ENCODE measurements at places on chromosomes 2 and 18.

DNA sequence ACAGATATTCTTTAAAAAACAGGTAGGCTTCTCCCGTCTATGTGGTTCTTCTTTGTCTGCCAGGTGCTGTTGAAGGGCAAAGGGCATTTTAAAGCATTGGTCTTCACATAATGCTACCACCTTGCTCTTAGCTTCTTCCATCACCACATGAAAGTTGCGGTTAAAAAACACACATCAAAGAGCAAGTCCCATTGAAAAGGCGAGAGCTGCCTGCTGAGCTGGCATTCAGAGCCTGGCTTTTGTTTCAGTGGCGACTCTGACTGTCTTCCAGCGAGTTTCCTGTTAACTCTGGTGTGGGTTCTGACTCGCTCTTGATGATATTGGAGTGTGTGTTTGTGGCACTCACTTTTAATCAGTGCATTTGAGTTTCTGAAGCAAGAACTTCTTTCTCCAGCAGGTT, 624.9 kb upstream of the FANCL start:
- DNase-seq: no peak

DNA sequence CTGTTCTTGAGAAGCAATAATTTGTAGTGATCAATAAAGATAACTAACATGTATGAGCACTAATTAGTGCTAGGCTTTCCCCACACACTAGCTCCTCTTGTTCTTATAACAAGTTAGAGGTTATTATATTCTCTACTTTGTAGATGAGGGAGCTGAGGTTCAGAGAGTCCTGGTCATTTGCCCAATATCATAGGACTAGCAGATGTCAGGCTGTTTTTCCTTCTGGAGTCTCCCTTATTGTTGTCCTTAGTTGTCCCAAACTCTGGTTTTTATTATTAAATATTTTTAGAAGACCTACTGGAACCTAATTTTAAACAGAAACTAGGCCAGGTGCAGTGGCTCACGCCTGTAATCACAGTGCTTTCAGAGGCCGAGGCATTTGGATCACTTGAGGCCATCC, 16.5 kb upstream of the TTC39C start:
- DNase-seq: no peak

GRCh38 chr18:23585897-23586248, 433 bp downstream of the NPC1 start:
- DNase-seq: no peak

GRCh38 chr2:66571918-66572317, 137.0 kb downstream of the MEIS1 start:
- no peak for DNase-seq

DNA sequence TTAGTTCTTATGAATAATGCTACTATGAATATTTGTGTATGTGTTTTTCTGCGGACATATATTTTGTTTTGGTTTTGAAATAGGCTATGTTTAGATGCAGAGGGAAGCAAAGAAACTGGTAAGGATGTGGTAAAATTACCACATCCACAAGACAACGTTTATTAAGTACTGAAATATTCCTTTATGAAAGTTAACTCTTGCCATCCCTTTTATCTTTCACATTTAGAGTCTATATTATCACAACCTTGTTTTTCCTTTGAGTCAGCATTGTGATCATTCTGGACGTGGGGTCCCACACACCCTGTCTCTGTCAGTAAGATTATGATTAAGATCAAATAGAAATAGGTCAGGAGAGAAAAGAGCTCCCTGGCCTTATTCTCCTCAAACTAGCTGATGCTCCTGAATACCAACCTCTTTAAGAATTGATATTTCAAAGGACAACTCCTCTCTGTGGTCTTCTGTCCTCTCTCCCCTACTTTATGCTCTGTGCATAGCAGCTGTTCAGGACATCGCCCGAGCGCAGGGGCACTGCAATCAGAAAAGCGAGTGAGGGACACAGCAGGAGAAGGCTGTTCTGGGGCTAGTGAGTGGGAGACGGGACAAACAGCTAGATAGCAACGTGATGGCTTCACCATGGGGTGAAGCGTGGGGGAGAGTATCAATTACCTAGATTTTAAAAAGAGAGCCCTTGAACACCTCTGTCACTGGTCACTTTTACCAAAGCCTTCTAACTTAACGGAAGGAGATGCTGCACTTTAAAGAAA, 12.2 kb downstream of the METAP1D start:
- no peak for DNase-seq

GRCh38 chr2:55213822-55214221, 18.3 kb downstream of the CLHC1 start:
- no peak for DNase-seq

- no peak for DNase-seq
Measured at GRCh38 chr18:6427286-6427685, 12.6 kb upstream of the L3MBTL4 start.

- no peak for DNase-seq
Measured at GRCh38 chr2:238717084-238717483, 130.8 kb upstream of the TWIST2 start.

- DNase-seq: no peak
Measured at GRCh38 chr18:68478246-68478645, 236.7 kb downstream of the TMX3 start.

DNA sequence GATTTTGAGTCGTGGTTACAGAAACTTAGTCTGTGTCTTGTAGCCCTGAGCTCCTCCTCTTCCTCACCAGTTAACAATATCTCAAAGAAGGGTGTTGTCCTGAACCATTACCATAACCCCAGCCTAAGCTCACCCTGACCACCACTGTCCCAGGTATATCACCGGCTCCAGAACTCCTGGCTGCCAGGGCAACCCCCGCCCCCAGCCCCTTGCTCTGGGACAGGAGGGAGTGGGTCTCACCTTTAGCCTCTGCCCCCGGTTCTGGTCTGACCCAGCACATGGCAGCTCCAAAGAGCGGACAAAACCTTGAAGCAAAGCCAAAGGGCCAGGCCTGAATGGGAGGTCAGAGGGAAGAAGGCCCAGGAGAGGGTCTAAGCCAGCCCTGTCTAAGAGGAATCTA, 5.6 kb upstream of the PSMD1 start:
- DNase-seq: no peak

DNA sequence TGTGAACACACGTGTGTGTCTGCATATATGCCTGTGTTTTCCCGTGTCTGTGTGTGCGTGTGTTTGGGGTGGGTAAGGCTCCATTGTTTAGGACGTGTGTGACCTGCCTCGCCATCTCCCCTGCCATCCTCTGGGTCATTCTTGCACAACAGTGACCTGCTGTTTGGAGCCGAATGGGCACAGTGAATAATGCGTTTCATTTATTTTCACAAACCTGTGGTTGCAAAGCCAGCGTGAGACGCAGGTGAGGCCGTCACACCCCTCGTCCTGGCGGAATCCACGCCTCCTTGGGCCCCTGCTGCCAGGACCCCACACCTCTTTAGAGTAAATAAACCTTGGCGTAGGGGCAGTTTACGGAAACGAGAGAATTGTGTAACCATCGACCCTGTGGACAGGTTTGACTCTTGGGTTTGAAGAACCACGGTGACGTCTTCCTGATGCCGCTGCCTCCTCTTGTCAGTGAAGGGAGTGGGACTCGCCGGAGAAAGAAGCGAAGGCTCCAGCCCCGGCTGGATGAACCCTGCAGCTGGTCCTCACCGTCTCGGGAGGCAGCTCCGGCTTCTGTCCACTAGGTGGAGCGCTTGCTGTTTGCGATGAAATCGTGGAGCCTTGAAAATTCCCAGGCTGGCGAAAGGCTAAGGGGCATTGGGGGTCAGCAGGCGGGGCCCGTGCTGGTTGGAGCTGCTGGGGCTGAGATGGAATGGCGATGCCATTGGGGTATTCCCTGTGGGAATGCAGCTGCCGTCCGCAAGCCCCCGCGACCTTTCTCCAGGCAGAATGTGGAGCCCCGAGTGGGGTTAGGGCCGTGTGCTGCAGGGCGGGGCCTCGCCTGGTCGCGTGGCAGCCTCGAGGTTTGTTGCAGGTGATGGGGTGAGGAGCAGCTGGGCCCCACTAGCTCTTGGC, 81.1 kb downstream of the RTP5 start:
- DNase-seq: peak; percentile 86

- DNase-seq: no peak
Measured at GRCh38 chr2:127165539-127165935, 54.6 kb downstream of the CYP27C1 start.

- peak; percentile 80 for DNase-seq
Measured at GRCh38 chr2:167292430-167293171, 404.3 kb downstream of the XIRP2 start.

- DNase-seq: peak; percentile 79
Measured at GRCh38 chr2:28366496-28367282, 26.0 kb upstream of the FOSL2 start.

DNA sequence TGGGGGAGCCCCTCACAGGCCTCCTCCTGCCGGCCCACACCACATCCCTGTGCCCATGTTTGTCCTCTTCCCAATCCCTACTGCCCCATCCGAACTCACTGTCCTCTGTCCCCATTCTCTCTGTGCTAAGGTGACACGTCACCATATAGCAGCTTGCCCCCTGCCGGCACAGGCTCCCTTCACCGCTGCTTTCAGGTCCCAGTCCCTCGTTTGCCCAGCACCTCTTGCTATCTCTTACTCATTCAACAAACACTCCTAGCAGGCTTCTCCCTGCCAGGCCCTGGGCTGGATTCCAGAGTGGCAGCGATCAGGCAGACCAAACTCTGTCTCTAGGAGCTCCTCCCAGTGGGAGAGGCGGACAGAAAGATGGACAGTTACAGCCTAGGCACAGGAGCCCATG, 74.3 kb downstream of the TFCP2L1 start:
- DNase-seq: no peak

- DNase-seq: no peak
Measured at GRCh38 chr2:230053753-230054478, 14.8 kb downstream of the SLC16A14 start.

DNA sequence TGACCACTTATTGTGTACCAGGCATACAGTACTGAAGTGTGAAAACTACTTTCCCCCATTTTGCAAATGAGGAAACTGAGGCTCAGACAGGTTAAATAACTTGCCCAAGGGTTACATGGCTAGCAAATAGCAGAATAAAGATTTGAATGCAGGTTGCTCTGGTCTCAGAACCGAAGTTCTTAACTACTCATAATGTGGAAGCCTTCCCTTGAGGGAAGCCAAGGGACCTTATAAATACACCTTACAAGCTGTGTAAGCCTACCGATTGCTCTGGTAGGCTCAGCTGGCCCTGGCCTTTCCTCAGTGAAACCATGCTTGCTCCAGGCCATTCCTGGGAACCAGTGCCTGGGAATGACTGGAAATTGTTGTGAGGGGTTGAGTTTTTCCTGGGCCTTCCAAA, 114.6 kb upstream of the CDCA7 start:
- no peak for DNase-seq

DNA sequence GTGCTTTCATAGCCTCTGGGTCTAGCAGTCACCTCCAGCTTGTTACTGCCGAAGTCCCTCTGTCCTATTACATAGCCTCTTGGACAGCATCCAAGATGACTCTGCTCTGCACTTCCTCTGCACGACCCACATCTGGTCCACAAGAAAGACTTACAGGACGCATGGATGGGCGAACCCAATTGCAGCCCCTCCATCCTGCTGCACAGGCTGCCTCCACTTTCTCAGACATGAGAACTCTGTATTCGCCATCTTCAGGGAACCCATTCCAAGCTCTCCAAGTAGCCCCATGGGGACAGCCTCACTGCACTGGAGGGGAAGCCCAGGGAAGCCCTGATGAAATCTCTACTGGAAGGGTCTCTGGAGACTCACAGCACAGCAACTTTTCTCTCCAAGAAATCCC, 172.1 kb downstream of the GFPT1 start:
- no peak for DNase-seq

DNA sequence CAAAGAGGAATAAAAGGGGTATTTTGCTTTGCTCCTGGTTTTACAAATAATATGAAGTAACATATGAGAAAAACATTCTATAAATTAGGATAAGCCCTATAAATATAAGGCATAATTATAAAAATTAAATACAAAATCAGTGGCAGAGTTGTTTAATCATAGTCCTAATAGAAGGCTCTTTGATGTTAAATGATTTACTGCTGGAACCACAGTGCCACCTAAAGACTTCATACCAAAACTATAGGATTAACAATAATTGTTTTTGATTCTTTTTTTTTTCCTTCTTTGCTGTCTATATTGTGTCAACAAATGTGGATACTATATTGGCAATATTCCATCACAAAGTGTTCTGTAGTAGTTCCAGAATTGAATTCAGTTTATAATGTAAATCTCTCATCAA, 837.7 kb upstream of the SLC39A10 start:
- DNase-seq: no peak

- no peak for DNase-seq
Measured at GRCh38 chr2:154914561-154914960, 216.1 kb downstream of the KCNJ3 start.

- DNase-seq: no peak
Measured at GRCh38 chr18:70973626-70974025, 684.8 kb downstream of the SOCS6 start.

- no peak for DNase-seq
Measured at GRCh38 chr2:159905926-159906714, 108.1 kb upstream of the CD302 start.
